Adrenal gland (tissue), 19 donors: ENCODE measurements at places on chromosomes 6 and 20.
A peak's percentile ranks its signal among the peaks of the same experiment; 100 is the strongest.

- no peak for DNase-seq
These were observed 80.0 kb upstream of the TNFAIP3 start for GRCh38 chr6:137787016-137787415.

- peak; percentile 58 for DNase-seq
These were observed 42.0 kb downstream of the TGM2 start for GRCh38 chr20:38123021-38123587.

DNA sequence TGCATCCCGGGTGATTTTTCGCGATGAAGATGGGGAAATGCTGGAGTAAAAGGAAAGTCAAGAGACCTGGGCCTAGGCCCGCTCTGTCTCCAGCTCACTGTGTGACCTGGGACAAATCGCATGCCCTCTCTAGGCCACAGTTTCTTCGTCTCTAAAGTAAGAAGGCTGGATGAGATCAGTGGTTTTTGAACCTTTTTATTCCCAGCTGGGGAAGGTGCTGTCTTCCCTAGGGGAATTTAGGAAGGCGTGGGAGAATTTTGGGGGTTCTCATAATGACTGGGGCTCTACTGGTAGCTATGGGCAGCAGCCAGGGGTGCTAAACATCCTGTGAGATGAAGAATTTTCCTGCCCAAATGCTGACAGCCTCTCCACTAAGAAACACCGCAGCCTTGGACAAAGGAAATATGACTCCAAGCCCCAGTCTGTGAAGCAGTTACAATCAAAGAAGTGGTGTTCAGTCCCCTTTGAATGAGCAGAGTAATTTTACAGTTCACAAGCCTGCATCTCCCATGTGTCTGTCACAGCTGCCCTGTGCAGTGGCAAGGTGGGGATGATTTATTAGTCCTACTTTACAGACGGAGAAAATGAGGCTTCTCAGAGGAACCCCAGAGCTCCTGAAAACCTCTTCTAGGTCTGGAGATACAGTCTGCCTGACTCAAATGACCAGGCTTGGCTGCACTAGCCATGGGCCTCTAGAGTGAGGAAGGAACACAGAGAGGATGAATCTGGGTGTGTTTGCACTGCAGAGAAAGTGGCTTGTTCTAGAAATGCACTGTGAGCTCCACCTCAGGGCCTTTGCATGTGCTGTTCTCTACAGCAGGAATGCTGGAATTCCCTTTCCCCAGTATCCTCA is 57.2 kb downstream of the RAB44 start:
- DNase-seq = no peak

GRCh38 chr20:58710481-58711265 is 18.1 kb downstream of the NPEPL1 start:
- peak; percentile 16 for DNase-seq

DNA sequence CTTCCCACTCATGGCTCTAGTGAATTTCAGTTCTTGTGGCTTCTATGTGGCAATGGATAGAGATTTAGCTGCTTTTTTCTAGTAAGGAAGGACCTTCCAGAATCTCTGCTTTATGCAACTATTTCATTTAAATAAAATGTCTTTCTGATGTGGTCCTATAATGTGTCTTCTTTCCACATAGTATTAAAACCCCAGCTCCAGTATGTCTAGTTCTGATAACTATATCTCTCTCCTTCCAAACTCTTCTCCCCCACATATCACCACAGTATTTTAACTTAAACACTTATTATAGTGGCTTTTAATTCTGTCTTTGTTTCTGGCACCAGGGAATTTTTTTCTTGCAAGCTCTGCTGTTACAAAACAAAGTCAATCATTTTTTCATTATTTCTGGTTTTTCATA is 40.6 kb upstream of the SUMO4 start:
- no peak for DNase-seq

- DNase-seq = no peak
These were observed 264.8 kb downstream of the SLC35F1 start for GRCh38 chr6:118171852-118172251.

GRCh38 chr6:3186974-3187382 is 29.6 kb upstream of the TUBB2A start:
- no peak for DNase-seq
